SHP77 treated with DMSO at 0.1 percent for 48 hours (cell line): ENCODE measurements at places on chromosomes 6 and 20.

DNA sequence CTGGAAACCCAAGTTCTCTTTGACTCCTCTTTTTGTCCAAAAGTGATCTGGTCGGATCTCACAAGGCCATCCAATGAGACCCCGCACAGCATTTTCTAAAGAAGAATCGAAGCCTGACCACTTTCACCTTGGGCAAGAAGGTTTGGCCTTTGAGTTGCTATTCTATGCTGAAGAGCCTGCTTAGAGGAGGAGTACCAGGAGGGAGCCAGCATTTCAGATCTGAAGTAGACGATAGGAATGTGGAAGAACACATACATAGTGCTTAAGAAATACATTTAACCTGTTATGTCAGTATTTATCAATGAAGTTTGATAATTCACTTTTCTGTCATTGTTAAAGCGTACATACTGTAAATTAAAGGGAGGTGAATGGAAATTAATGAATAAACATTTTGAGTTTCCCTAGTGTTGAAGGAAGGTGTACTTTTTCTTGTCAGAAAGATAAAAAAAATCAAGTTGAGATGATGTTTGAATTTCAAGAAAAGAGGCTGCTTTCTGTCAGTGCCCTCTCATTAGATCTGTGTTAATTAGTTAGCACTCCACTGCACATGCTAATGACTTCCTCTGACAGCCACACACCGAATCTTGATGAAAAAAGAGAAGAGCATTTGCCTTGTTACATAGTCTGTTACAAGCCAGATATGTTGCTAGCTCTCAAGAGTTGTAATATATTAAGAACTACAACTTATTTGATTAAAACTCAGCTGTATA, 10.9 kb upstream of the TDRD6 start:
- no peak for DNase-seq

GRCh38 chr6:57434944-57435343, 117.5 kb downstream of the PRIM2 start:
- DNase-seq: no peak

- no peak for DNase-seq
These were observed 21.6 kb upstream of the MAFB start for GRCh38 chr20:40710603-40711002.

DNA sequence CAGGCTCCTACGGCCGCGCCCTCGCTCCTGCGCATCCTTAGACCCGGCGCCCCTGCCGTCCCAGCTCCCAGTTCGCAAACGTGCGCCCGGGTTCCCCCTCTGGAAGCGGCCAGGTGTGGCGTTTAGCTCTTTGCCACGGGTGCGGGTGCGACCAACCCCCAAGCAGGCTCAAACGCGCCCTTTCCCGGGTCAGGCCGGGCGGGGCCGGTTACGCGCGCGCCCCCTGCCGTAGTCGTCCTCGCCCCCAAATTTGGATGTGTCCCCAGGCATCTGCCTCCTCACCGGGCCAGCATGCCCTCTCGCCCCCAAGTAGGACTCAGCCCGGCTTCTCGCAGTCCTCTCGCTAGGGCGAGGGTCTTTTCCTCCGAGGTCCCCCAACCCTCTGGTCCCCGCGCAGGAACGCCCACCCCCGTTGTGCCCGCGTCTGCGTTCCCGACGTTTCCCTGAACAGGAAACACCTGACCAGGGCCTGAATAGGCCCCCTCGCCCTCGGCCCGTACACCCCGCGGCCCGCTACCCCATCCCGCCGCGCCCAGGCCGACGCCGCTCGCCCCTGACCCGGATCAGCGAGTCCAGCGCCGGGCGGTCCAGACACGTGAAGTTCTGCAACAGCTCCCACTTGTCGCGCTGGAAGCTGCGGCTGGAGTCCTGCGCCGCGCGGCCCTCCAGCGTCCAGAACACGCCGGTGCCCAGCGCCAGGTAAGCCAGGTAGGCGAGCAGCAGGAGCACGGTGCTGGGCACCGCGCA, 520 bp downstream of the KCNK17 start:
- no peak for DNase-seq

DNA sequence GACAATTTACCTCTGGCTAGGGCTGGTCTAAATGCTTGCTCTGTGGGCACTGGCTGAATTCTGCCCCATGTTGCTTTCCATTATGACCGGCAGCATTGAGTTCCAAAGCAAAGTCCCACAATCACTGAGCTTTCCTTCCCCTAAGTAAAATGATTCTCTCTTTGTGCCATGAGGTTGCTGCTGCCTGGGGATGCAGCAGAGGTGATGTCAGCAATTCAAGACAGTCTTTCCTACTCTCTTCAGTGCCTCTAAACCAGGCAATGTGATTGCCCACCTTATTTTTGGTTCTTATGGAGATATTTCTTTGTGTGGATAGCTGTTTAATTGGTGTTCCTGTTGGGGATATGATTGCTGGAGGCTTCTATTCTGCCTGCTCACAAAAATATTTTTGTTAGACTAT, 1043.9 kb upstream of the EPHA7 start:
- DNase-seq: no peak

DNA sequence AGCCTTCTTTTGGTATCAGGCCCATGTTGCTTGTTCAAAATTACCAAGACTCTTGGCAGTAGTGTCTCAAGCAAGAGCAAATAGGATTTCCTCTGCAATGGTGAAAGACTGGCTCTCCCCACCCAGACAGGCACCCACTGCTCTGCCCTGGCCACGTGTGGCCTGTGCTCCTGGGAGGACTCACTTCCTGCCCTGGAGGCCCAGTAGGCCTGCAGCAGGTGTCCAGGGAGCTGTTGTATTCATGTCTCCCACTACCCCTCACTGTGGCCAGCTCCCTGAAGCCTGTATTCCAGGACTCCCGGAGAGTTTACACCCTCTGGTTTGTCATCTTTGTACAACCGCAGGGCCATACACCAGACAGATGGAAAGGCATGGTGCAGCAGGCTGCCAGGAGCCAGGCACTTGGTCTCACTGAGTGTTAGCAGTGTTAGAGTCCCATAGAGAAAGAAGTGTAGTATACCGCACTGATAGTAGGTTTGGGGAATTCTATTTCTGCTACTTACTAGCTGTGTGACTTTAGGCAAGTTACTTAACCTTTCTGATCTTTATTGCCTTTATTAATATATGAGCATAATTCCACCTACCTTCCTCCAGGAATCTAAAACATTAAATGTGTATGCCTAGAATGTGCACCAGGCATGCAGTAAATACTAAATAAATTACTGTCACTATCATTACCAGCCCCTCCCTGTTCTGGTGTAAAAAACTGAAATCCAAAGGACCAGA, 159.7 kb downstream of the TMEM242 start:
- no peak for DNase-seq

- no peak for DNase-seq
These were observed 714.2 kb downstream of the KIF16B start for GRCh38 chr20:15859061-15859460.

DNA sequence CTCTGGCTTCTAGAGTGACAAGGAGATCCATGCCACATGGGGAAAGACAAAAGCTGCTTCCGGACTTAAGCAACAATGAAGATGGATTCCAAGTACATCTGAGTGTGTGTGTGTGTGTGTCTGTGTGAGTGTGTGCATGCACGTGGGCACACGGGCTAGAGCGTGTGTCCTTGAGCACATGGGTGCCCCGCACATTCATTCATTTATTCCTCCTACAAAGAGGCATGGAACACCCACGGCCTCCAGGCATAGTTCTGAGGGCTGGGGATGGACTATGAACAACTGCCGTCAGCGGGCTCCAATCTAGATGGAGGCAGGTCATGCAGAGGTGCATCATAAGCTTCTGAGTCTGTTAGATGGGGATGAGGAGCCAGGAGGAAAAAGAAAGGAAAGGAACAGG, 49.1 kb downstream of the GRM4 start:
- no peak for DNase-seq

- DNase-seq: no peak
These were observed 35.2 kb upstream of the TXLNB start for GRCh38 chr6:139327038-139327437.

- DNase-seq: peak; percentile 21
These were observed 9.9 kb downstream of the MAP3K4 start for GRCh38 chr6:161001421-161001820.

DNA sequence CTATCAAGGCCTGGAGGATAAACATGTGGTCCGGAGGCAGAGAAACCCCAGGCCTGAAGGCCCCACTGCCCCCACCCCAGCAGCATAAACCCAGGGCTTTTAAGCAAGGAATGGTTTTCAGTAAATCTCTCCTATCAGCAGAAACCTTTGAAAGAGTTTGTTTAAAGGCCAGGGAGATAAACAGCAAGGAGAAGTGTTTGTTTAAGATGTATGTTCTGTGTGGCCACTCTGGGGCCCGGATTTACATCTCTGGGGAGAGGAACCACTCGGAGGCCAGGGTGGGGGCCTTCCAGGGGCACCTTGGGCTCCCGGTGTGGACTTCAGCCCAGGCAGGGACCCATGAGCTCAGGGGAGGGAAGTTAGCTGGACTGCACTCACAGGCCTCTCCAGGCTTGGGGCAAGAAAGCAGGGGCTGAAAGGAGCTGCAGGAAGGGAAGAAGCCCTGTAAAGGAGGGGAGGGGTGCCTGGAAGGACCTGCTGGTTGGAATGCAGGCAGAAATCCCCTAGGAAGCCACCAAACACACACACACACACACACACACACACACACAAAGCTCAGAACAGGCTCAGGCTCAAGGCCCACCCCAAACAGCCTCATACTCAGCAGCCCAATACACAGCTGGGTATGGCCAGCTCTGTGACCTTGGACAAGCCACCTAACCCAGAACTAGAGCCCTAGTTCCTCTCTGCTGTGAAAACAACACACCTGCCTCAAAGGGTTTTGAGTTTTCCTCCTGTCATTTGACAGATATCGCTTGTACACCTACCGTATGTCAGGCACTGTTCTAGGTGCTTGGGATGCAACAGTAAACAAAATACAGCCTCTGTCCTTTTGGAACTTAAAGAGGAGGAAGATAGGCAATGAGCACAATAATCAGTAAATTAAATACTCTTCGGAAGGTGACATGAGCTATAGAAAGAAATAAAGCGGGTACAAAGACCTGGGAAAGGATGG, 26.2 kb upstream of the FOXP4 start:
- DNase-seq: no peak

GRCh38 chr6:113907102-113907815, 50.1 kb downstream of the MARCKS start:
- no peak for DNase-seq

- DNase-seq: no peak
These were observed 1.3 kb downstream of the TSPYL1 start for GRCh38 chr6:116278481-116278829.

DNA sequence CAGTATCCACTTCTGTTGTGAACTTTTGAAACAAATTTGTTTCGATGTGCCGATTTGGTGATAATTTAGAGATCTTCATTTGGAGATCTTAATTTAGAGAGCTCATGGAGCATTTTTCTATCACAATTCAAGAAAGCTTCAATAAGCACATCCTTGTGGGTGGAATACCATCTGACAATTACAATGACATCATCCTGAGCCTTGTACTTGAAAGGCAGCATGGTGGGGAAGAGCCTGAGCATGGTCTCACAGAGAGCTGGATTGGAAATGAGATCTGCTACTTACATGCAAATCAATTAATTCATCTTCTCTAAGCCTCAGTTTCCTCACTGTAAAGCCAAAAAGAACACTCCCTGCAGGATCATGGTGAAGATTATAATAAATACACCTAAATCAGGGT, 75.9 kb downstream of the FRK start:
- no peak for DNase-seq

GRCh38 chr6:35140639-35141006, 516 bp downstream of the TCP11 start:
- DNase-seq: no peak

DNA sequence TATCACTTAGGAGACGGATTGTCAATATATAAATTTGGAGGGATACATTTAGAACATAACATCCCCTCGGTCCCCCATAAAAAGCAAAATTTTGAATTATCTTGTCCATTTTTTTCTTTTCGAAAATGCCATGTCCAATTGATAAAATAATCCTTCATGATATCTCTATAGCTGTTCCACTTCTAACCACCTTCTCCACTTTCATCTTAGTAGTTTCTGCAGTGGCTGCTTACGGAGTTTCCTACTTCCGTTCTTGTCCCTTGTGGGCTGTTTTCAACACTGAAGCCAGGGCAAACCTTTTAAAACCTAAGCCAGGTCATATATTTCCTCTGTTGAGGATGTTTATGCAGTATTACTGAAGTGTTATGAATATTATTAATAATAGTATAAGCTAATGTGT, 37.9 kb downstream of the KCNQ5 start:
- DNase-seq: no peak

DNA sequence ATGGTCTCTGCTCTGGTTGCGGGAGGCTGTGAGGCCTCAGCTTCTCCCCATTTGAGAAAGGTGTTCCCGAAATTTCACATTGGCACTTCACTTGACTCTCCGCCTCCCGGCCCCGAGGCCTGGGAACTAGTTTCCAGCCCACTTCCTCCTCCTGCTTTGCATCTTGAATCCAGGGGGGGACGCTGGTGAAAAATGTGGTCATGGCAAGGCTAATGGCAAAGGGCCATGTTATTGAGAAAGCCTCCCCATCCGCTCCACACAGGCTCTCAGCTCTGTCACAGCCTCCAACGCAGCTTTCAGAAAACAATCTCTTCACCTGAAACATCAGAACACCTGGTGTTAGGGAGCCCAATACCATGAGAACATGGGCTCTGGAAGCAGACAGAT, 5.6 kb downstream of the PLAGL2 start:
- DNase-seq: no peak

- no peak for DNase-seq
These were observed 2.1 kb upstream of the RBM38 start for GRCh38 chr20:57388953-57389694.

DNA sequence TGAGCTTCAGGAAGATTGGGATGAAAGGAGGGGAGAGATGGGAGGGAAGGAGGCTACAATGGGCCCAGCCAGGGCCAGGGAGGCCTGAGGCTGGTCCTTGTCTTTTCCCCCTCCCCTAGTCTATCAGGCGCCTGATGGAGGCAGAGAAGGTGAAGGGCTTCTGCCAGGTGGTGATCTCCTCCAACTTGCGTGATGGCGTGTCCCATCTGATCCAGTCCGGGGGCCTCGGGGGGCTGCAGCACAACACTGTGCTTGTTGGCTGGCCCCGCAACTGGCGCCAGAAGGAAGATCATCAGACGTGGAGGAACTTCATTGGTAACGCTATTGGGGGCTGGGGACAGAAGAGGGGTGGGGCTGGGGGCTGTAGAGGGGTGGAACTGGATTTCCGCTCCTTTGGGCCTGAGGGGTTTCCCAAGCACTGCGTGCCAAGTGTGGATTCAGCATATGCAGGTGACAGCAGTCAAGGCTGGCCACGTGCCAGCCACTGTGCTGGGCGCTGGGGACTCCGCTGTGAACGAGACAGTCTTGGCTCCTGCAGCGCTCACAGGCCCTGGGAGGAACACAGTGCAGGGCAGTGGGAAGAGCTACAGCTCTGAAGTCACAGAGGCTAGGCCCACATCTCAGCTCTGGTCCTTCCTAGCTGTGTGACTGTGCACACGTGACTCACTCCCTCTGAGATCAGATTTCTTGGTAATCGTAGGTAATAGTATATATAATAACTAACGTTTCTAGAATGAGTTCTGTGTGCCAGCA, 22.7 kb downstream of the SLC12A5 start:
- DNase-seq: peak; percentile 17

- DNase-seq: no peak
These were observed 212.0 kb upstream of the SGK1 start for GRCh38 chr6:134529921-134530320.

- DNase-seq: no peak
These were observed 45.0 kb downstream of the TIAM2 start for GRCh38 chr6:155040154-155040553.
